ENCODE measurements at places on chromosomes 3 and 15. TPM values are rescaled to one million over a fixed set of nuclear protein-coding genes. Genes with fewer than 3 reads are reported as not detected.

GRCh38 chr3:37492977-37493471 lies 318.6 kb upstream of the LRRFIP2 start:
- DNase-seq, result no peak

GRCh38 chr15:47803767-47804166 lies 86.5 kb downstream of the SEMA6D start:
- no peak for DNase-seq

DNA sequence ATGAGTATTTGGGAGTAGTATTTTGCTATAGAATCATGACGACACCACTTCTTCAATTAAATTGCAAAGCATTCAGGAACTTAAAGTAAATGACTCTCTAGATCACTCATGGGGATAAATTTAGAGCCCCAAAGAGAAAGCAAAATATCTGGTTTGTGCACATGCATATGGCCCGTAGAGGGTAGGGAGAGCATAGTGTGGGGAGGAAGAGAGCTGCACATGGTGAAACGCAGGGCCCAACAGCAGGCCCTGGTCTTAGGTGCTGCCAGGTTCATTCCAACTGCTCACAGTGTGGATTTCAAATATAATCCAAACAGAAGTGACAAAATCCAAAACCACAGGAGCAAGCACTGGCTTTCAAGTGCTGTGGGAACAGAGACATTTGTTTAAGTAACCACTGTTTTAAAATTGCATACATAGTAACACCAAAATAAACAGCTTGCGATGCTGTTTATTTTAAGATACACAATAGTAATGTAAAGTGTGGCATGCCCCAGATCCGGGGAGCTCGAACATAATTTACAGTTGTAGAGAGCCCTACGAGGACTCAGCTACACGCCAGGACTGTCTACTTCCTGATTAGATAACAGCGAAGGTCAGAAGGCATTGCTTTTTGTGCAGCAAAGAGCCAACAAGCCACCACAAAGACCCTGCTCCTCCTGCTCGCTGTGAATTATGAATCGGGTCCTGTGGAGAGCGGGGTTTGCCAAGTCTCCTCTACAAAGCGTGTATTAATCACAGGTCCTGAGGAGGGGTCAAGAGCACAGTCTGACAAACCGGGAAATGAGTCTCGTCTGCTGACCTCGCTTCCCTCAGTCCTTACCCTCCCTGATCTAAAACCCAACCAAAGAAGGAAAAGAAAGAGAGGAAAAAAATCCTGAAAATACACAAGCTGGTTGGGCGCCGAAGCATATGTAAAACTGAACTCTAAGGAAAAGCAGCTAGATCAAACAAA lies 80.6 kb downstream of the MEIS2 start:
- no peak for DNase-seq

DNA sequence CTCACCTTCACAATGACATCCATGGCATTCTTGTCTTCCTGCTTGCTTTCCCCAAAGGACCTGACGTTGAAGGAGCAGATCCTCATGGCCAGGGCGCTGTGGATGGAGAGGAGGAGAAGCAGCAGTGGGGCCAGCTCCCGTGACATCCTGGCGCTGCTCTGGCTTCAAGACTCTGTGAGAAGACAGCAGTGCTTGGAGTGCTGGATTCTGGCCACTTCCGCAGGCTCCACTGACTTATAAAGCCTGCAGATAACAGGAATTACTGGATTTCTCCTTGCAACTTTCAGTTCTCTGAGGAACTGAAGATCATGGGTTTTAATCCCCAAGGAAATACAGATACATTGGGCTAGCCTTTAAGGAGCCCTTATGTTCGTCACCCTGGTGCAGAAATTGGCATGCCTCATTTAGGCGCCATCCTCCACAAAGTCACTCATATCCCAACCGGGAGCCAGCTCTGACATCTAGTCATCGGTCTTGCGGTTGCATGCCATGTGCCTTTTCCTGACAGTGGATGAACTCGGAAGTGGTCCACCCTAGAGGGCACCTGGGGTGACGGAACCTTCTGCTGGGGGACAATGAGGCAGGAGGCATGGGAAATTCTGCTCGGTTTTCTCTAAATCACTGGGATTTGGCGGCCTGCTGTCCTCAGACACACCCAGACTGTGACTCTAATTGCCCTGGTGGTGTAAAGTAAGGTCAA lies at the start of gene DNASE1L3:
TSS of gene DNASE1L3 (minus strand) at position 212 of the 700 bp plus-strand sequence. CDS start at position 146, 66 bp downstream.
- no peak for DNase-seq

GRCh38 chr15:69825941-69826818 lies 271.5 kb downstream of the TLE3 start:
- DNase-seq, result no peak

GRCh38 chr3:37444696-37445095 lies 270.3 kb upstream of the LRRFIP2 start:
- DNase-seq, result no peak

- peak; percentile 79 for DNase-seq
These were observed 80.7 kb downstream of the SEC22A start for GRCh38 chr3:123282461-123282860.

GRCh38 chr15:65410036-65410435 lies 12.7 kb downstream of the IGDCC4 start:
- DNase-seq, result no peak

DNA sequence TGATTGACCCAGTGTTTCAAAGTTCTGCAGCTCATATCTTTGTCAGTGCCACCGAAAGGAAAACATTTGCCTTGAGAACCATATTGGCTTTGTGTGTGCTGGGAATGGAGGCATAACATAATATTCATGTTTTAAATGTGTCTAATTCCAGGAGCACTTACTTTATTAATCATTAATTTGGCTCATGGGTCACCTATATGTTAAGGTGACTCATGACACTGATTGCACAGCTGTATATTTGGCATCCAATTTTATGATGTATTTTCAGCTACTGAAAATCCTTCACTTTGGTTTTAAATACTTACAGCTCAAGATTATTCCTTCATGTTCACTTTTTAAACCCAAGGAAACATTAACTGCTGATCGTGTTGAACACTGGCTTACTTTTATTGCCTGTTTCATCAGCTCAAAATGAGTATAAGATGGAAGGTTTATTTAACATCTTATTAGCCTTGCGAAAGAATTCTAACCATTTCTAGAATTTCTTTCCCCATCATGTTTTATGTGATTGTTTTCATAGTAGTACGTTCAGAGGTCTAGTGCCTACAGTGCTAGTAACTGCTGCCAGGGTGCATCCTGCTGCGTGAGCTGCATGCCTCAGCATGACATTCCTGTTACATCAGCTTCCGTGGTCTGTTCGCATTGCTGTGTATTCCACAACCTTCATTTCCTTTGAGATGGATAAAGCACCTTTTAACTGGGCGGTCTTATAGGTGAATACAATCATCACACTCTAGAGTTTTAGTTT lies 63.7 kb downstream of the LRCH3 start:
- no peak for DNase-seq

- no peak for DNase-seq
These were observed 108.9 kb upstream of the UBE2E1 start for GRCh38 chr3:23696842-23697241.

DNA sequence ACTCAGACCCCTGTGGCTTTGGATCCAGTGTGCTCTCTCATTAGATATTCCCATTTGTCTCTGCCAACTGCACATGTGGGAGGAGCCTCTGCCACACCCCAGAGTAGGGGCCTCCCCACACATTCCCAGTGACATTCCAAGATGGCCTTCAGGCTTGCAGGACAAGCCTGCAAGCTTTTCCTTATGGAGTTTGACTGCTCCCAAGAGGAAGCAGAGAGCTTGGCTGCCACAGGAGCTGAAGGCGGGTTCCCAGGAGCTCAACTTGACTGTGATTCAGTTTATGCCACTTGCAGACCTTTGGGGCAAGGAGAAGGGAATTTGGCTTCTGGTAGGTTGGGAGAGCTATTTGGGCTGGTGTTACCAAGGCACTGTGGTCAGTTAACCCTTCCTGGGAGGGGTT lies 22.5 kb upstream of the EPHB1 start:
- DNase-seq, result no peak

DNA sequence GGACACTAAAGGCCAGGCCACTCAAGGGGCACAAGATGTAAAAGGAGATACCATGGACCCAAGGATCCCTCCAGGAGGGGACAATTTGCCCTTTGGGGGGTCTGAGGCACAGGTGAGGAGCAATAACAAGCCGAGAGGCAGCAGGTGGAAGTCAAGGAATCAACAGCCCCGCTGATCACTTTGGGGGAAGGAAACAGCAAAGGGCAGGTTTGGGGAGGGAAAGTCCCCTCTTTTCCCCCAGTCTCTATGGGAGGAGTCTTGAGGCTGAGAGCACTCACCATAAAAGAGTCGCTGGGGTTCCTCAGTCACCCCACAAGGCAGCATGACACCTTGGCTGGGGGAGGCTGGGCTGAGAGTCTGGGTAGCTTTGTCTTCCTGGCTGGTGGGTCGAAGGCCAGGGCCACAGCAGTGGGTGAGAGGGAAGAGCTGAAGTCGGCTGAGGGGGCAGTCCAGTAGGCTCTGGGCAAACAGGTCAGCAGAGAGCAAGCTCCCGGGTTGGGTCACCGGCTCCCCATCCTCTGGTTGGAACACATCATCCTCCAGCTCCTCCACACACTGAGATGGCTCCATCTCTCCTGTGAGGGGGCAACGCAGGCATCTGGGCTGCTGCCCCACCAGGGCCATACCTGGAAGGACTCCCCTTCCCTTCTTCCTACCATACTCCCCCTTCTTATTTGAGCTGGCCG lies 3.0 kb downstream of the BMF start:
- DNase-seq, result peak; percentile 51

- DNase-seq, result no peak
These were observed 185.6 kb downstream of the OR4M2 start for GRCh38 chr15:22265970-22266369.

DNA sequence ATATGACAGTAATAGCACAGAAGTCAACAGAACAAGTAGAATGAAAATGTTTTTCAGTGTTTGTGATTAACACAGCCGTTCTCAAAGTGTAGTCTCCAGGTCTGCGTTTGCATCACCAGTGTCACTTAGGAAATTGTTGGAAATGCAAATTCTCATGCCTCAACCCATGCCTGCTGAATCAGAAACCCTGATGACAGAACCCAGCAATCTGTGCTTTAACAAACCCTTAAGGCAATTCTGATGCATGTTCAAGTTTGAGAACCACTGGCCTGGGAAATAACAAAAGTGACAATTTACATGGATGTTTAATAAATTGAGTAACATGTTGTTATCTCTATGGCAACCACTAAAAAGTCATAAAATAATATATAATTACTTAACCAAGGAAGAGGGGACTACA lies 103.1 kb upstream of the ATP11B start:
- no peak for DNase-seq

CPLX3 gene
- total RNA-seq, result not detected

GABRR3 gene
- total RNA-seq, result not detected

PATL2 gene
- total RNA-seq, result 2.2 TPM

ADAMTS7 gene
- total RNA-seq, result 13.2 TPM

ZMYND10 gene
- 0.71 TPM for total RNA-seq

C3orf80 gene
- 0.87 TPM for total RNA-seq

BSN gene
- total RNA-seq, result 0.16 TPM
